ENCODE measurements at places on chromosomes 7 and 10.

DNA sequence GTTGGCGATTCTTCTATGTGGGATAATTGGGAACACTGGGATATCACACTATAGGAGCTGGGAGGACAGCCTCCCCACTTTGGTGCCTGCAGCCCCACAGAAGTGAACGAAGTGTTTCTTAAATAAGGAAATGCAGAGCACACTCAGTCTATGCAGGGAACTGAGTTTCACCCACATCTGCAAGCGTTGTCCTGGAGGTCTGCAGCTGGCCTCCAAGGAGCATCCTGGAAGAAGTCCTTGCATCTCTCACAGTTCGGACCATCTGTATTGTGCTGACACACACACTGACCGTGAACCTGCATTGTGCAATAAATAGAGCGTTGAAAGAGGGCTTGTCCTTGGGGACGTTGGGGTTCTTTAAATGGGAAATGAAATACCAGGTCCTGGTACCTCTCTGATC, 25.8 kb downstream of the LAMB4 start:
- DNase-seq, result no peak

DNA sequence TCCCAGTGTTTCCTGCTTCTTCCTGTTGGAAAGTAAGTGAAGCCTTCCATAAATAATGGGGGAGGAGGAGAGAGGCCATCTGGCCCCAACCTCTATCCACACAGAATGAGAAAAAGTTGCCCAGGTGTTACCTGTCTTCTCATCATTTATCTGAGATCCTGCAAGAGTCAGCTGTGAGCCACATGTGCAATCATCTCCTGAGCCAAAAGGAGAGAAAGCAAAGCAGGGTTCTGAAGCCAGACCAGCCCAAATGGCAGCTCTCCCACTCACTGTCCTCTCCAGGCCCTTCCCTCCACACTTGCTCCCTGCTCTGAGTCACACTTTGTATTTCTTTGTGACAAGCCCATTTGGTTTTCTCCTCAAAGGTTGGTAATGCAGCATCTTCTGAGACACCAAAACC, 65.9 kb downstream of the FAM204A start:
- DNase-seq, result no peak

- no peak for DNase-seq
Observed at GRCh38 chr7:12244694-12245093, 33.6 kb downstream of the TMEM106B start.

- DNase-seq, result no peak
Observed at GRCh38 chr7:81924494-81924893, 154.6 kb upstream of the HGF start.

- no peak for DNase-seq
Observed at GRCh38 chr10:8800426-8800825, 745.9 kb downstream of the GATA3 start.

DNA sequence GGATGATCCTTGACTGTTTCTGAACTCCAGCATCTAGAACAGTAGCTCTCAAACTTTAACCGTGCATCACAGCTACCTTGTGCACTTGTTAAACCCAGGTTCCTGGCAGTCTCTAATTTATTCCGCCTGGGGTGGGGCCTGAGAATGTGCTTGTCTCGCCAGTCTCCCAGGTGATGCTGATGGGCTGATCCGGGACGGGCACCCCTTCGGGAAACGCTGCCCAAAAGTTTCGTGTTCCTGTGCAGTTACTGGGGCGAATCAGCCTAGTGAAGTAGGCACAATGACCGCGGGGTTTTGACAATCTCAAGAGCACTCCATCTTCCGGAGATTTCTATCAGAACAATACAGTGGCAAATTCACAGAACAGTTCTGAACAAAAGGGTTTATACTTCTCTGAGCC, 29.9 kb downstream of the ADCYAP1R1 start:
- DNase-seq, result no peak

GRCh38 chr7:45199506-45199905, 41.9 kb downstream of the RAMP3 start:
- no peak for DNase-seq

DNA sequence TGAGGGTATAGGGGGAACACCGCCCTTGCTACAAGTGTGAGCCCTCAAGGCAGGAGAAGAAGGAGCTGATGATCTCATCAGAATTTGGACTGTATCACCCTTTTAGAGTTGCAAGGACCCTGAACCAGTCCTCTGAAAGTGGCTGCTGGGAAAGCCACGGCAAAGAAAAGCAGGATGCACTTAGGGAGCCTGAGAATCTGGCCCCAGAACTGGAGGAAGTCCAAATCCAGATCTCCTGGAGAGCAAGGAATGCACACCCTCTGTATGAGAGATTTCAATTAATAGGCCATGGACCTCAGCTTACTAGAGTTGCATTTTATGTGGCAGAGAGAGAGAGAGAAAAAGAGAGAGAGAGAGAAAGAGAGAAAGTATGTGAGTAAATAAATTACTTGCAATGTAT, 662.9 kb downstream of the CCSER2 start:
- DNase-seq, result no peak

- DNase-seq, result no peak
Observed at GRCh38 chr10:110845756-110846620, 25.7 kb upstream of the PDCD4 start.

DNA sequence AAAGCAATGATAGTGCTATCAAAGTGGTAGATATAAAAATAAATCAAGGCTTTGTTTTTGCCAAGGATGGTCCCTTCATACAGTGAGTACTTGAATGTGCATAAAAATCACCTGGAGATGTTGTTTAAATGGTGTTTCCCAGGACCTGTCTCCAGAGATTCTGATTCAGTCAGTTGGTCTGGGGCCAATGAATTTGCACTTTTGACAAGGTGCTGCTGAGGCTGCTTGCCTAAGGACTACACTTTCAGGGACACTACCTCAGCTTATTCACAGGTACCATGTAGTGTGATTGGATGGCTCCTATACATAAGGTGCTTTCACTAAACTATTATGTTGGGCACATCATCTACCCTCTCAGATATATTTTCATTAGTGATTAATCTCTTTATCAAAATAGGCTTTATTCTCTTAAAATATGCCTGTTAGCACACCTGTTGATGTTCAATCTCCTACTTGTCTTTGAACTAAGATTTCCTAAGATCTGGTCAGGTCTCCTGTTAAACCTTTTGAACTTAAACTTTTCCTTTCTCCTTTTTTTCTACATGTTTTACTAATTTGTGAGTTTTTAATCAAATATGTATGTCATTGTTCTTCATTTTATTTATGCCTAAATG, 24.3 kb downstream of the CAPZA2 start:
- no peak for DNase-seq

GRCh38 chr7:99109108-99110051, 34.5 kb downstream of the SMURF1 start:
- no peak for DNase-seq

DNA sequence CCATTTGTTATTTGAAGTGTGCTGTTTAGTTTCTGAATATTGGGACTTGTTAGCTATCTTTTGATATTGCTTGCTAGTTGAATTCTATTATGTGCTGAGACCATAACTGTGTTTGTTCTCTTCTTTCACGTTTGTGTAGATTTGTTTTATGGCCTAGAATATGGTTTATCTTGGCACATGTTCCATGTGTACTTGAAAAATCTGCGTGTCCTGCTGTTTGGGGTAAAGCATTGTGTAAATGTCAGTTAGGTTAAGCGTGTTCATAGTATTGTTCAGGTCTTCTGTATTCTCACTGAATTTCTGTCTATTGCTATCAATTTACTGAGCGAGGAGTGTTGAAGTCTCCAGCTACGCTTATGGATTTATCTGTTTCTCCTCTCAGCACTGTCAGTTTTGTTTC, 19.4 kb downstream of the MMP21 start:
- no peak for DNase-seq

- DNase-seq, result no peak
Observed at GRCh38 chr7:31938650-31939049, 131.6 kb downstream of the PDE1C start.

- no peak for DNase-seq
Observed at GRCh38 chr7:121546632-121547543, 150.8 kb upstream of the FAM3C start.

- no peak for DNase-seq
Observed at GRCh38 chr10:48232717-48233447, 41.6 kb downstream of the FRMPD2 start.

- DNase-seq, result no peak
Observed at GRCh38 chr7:28722684-28723083, 235.4 kb downstream of the TRIL start.

GRCh38 chr10:89173075-89173474, 34.0 kb downstream of the CH25H start:
- no peak for DNase-seq

DNA sequence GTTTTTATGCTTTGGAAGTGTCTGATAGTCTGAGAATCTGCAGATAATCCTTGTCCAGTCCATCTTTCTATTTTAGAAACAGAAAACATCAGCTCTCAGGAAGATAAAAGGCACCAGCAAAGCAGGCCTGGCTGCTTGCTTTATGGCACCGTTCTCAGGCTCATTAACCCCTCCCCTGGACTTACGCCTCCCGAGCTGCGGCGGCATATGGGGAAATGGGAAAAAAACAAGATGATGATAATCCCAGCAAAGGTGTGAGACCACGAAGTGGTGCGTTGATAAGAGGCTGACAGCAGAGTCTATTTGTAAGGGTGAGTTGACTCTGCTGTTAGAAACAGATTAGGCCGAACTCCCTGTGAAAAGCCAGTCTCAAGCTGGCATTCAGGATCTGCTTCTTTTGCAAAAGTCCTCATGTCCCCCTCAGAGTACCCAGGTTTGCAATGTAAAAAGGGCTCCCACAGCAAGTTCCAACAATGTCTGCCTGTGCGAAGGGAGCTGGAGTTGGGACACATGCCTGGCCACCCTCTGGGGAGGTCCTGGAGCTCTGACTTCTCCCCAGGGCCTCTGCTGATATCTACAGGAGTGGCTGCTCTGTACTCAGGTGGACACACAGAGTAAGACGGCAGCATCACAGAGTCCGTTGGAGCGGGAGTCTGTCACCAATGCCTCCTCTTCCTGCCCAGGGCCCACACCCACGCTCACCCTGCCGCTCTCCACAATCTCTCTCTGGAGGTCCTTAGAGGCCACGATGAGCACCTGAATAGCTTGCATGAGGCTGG, 54.3 kb downstream of the SPDYE5 start:
- no peak for DNase-seq

- DNase-seq, result no peak
Observed at GRCh38 chr10:373015-373414, 237.8 kb downstream of the ZMYND11 start.

DNA sequence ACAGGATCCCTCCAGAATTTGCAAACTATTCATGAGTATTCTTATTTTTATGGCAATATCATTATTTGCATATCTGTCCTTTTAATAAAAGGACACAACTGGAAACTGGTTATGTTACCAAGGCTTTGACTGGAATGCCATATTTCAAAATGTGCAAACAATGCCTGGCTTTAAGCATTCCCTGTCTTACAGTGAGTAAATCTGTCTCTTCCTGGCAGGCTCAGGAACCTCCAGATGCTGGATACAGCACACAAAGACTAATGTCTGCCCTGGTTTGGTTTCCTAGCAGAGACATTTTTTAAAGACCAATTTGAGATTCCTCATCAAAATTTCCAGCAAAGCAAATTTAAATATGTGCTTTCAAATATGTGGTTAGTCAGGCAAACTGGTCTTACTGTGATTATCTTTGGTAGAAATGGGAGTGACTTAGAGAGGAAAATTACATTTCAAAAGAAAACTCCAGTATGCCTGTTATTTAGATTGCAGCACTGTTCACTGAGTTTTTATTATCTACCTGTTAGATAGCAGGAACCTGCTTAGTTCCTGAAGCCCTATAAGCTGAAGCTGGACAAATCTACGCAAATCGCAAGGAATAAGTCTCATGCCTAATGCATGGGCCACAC, 31.3 kb downstream of the RNF216 start:
- DNase-seq, result no peak

Data from GM12864 (cell line).